ENCODE measurements at places on chromosomes 1 and 21.
A peak's percentile ranks its signal among the peaks of the same experiment; 100 is the strongest.

- peaks cover 54% of the 10 kb centered on the region for H3K4me1 ChIP-seq
- H3K27me3 ChIP-seq = no peaks in the 10 kb centered on the region
- H3K4me3 ChIP-seq = peak overlapping the region; percentile 97
- peaks cover 26% of the 10 kb centered on the region for H3K36me3 ChIP-seq
Measured at GRCh38 chr1:150150133-150151021, 661 bp downstream of the PLEKHO1 start.

DNA sequence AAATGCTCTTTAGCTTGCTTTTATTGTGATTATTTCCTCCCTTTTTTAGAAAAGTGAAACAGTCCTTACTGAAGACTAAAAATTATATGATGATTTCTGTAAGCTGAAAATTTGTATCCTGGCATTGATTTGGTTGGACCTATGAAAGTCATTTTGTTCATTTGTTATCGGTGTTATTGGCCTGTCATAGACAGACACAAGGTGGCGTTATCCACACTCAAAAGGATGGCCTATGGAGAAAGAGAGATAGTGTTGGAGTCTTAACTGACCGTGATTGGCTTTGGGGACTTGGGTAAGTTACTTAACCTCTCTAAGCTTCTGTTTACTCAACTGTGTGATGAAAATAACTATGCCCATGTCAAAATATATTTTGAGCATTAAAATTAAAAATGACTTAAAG is 203.6 kb upstream of the CHODL start:
- no peaks in the 10 kb centered on the region for H3K4me1 ChIP-seq
- no peak overlapping the region for H3K27ac ChIP-seq
- DNase-seq = no peak
- no peak overlapping the region for H3K4me3 ChIP-seq
- no peaks in the 10 kb centered on the region for H3K27me3 ChIP-seq

DNA sequence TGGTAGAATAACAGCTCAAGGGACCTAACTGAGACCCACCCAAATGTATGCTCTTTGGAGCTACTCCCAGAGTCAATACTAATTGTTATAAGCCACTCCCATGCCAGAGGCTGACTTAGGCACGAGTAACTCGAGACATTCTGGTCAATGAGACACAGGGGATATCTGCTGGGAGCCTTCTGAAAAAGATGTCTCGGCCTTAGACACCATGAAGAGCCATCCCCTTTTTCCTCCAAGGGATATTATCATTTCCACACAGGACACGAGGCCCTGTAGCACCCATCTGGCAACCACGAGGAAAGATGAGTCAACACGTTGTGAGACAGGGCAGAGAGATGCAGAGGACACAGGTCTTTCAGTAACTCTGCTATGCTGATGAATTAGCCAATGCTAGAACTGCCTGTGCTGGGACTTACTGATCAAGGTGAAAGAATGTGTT is 30.7 kb downstream of the ITPKB start:
- H3K36me3 ChIP-seq = peaks cover 49% of the 10 kb centered on the region
- no peaks in the 10 kb centered on the region for H3K27me3 ChIP-seq
- DNase-seq = no peak
- H3K4me1 ChIP-seq = peaks cover 79% of the 10 kb centered on the region
- peak overlapping the region; percentile 31 for H3K27ac ChIP-seq

- H3K27me3 ChIP-seq = no peaks in the 10 kb centered on the region
- H3K36me3 ChIP-seq = peaks cover 3% of the 10 kb centered on the region
- H3K4me1 ChIP-seq = no peaks in the 10 kb centered on the region
- no peak for DNase-seq
- H3K27ac ChIP-seq = no peak overlapping the region
Measured at GRCh38 chr1:54850737-54851136, 36.3 kb downstream of the DHCR24 start.

GRCh38 chr1:20110679-20111078 is 8.7 kb downstream of the PLA2G2D start:
- H3K4me3 ChIP-seq = no peak overlapping the region
- DNase-seq = no peak
- H3K36me3 ChIP-seq = no peaks in the 10 kb centered on the region
- peaks cover 3% of the 10 kb centered on the region for H3K27me3 ChIP-seq
- H3K27ac ChIP-seq = no peak overlapping the region
- H3K4me1 ChIP-seq = no peaks in the 10 kb centered on the region
